ENCODE measurements at places on chromosomes 12 and 14.

DNA sequence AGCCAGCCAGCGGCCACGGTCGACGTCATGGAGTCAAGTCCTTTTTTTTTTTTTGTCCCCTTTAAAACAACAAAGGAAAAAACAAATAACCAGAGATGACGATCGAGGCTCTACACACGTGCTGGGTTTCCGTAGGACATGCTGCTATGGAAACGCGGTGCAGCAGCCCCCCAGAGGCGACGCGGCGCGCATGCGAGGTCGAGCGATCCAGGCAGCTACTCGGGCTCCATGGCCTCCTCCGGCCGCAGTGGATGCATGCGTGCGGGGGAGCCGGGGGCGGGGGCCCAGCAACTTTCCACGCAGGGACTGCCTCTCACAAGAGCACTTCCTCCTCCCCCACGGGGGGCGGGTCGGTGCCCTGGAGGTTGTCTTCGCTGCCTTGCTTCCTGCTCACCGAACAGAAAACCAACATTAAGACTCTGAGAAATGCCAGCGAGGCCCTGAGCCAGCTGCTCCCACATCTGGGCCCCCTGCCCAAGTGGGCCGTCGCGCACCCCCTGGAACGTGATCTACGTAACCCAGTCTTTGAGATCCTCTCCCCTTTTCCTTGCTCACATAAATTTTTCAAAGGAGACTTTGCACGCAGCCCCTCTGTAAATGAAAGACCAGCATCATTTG lies 30.7 kb downstream of the P2RX4 start:
- DNase-seq, result no peak

DNA sequence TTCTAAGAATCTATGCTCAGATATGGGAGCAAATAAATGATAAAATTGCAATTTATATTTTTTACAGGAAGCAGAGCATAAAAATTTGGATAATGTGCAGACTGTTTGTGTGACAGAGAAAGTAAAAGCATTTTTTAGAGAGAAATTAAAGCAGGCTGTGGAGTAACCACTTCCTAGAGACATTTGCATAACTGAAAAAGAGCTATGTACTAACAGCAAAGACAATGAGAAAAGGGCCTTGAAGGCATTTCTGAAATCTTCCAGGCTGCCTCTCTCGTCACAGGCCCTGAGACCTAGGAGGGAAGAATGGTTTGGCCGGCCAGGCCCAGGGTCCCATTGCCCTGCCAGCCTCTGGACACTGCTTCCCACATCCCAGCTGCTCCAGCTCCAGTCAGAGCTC lies 247.2 kb downstream of the ALX1 start:
- no peak for DNase-seq

DNA sequence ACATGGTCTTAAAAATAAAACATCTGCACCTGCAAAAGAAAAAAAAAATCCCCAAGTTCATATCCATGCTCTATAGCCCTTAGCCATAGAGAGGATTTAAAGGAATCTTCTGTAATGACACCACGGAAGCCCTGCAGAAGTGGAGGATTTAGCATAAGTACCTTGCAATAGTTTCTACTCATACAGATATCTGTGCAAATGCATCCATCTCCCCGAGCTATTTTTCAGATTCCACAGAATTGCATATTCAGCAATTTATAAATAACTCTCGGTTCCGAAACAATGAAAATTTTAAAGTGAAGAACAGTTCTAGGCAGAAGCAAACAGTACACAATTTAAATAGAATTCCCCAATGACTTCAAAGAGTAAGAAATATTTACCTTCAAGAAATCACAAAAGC lies 424 bp downstream of the IGF1 start:
- DNase-seq, result no peak

DNA sequence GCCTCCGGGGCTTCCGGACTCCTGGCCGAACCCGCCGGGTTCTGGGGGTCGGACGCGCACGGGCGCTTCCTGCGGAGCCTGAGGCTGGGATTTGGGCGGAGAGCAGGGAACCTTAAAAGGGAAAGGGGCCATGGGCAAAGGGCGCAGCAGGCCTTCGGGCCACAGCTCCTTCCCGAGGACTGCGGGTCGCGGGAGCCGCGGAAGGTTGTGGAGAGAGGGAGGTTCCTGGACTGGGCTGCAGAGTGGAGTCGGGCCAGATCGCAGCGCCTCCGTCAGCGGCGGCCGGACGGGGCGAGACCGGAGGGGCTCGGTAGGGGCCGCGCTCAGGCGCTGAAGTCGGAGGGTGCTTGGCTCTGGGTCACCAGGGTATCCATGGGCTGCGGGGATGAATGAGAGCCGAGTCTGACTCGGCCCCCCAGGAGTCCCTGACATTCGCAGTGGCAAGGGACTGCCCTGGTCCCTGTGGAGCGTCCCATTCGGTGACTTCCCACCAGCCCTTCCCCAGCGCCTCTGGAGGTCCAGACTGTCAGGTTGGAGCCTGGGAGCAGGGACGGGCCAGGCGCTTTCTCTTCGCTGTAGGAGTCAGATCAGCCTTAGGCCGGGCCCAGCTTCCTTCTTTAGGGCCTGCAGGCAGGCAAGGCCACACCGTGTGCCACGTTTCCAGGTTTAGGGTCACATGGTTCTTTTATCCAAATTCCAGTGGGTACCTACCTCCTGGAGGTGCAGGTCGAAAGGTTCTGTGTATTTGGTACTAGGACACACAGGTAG lies 938 bp upstream of the SLC25A29 start:
- DNase-seq, result no peak

DNA sequence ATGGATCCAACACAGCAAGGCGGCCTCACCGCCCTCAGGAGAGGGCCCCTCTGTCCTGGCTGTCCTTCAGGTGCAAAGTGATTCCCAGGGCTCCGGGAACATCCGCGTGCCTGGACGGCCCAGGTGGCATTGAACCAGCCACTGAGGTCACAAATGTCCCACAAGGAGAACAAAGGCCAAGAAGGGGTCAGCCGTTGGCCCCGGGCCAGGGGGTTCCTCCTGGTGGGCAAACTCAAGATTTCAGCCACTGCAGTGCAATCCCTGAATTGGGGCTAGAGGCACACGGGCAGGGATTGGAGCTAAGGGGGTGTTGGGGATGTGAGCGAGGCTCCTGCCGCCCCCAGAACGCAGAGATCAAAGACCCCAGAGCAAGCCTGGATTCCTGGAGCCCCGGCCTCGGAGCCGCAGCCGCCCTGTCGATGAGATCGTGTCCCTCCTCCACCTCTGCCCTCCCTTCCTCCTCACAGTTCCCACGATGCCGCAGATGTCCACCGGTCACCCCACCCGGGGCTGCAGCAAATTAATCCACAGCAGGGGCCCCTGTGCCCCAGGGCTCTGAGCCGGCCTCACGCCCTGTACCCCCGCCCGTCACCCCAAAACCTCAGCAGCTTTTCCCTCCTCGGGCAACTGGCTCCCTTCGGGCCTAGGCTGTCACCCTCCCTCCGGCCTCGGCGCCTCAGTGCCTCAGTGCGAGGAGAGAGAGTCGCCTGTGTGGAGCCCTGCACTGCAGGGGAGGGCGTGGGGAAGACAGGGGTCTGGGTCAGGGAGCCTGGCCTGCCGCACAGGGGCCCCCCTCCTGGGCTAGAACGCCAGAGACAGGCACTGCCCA lies 56.7 kb upstream of the GALNT9 start:
- no peak for DNase-seq
